Activated CD8-positive, alpha-beta memory T cell treated with anti-CD3 and anti-CD28 coated beads, Interleukin-2, amount 50 U/mL, for 4 hours (primary cell): ENCODE measurements at places on chromosomes 3 and 15.

- DNase-seq = no peak
Measured at GRCh38 chr3:43584043-43584826, 37.6 kb downstream of the ANO10 start.

DNA sequence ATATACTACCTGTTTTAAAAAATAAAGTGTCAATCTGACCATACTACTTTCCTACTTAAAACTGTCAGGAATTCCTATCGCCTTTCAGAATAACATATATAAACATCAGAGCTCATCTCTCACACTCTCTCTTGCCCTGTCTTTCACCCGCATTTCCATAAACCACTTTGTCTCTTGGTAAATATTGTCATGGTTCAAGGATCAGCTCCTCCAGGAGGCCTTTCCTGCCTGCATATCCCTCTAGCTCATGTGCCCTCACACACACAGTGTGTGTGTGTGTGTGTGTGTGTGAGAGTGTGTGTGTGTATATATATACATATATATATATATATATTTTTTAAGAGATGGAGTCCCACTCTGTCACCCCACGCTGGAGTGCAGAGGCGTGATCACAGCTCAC is 6.7 kb downstream of the SUMF1 start:
- no peak for DNase-seq

DNA sequence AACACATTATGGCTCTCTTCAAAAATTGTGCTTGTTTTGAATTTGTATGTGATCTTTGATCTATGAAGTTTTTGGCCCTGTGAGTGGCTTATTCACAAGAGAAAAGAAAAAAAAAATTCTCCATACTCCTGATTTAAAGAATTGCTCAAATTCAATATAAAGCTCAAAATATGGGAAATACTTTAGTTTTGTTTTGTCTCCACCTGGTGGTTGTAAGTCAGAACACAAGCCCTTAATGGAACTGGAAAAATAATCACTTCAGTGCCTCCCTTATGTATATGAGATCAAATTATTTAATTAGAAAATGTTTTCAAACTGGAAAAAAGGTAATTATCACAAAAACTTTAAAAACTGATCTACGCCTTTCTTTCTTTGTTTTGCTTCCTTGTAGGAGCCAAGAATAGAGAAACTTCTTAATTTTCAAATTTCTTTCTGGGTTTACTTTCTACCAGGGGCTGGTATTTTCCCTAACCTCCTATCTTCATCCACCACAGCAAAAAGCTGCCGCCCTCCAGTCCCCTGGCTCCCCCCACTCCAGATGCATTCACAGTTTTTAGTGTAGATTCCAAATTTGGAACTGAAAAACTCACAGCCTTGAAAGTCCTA is 50.6 kb downstream of the SERP1 start:
- no peak for DNase-seq

- DNase-seq = no peak
Measured at GRCh38 chr3:42095540-42095939, 4.4 kb downstream of the TRAK1 start.

GRCh38 chr3:40741729-40742128 is 217.0 kb downstream of the ZNF621 start:
- no peak for DNase-seq

GRCh38 chr15:100256101-100256969 is 85.4 kb downstream of the ADAMTS17 start:
- no peak for DNase-seq

DNA sequence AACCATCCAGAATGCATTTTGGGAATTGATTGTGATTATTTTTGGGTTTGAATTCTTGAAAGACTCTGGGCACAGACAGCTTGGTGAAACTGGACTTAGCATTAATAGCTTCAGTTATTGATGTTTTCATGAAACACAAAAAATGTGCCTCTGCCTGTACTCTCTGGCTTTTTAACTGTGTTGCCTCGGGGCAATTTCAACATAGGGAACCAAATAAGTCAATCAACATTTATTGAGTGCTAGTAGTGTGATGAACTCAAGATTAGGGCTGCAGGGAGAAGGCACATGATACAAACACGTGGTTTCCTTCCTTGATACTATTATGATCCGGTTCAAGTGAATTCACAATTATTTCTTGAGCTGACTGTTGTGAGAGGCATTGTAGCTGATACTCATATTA is 50.8 kb downstream of the UNC13C start:
- no peak for DNase-seq
